ENCODE measurements at places on chromosomes 11 and 22.

DNA sequence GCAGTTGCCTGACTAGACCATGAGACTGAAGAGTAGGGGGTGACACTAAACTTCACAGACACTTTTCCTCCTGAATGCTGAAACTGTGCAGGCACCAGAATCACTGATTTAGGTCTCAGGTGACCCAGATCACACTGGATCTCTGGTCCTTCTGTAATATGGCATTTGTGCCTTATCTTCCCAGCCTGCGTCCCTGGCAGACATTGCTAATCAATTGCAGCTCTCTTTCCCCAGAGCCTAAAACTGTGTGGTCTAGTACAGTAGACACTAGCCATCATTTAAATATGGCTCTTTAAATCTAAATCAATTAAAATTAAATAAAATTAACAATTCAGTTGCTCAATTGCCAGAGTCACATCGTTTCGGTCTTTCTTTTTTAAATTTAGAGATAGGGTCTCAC, 17.8 kb upstream of the MYEOV start:
- no peak for DNase-seq

- DNase-seq, result no peak
Observed at GRCh38 chr11:86672007-86672621, at the start of gene ME3. TSS of gene ME3 (minus strand) at chr11:86672616.

- DNase-seq, result no peak
Observed at GRCh38 chr11:12625438-12626071, 48.7 kb upstream of the TEAD1 start.

GRCh38 chr11:67240576-67241389, 25.5 kb upstream of the GRK2 start:
- DNase-seq, result peak; percentile 23

GRCh38 chr22:20720692-20721408, 53.1 kb upstream of the SERPIND1 start:
- DNase-seq, result no peak

DNA sequence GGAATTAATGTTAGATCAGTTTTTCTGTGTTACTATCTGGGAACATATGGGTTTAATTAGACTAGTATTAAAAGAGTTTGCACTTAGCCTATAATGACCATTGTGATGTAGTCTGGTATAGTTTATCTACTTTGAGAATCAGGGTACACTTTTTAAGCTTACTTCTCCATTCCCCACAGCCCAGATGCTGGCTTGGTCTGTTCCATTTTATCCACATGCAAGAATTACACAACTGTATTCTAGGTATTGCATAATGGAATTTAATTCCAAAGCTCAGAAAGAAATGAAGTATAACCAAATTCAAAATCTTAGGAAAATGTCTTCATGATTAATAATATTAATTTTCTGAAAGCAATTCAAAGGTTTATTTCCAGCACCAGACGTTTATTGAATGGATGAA, 122.2 kb upstream of the PDGFD start:
- DNase-seq, result no peak

- DNase-seq, result no peak
Observed at GRCh38 chr11:11189506-11189905, 163.5 kb downstream of the CSNK2A3 start.

GRCh38 chr11:130076778-130077481, 7.2 kb downstream of the APLP2 start:
- no peak for DNase-seq

- DNase-seq, result no peak
Observed at GRCh38 chr11:34068111-34068510, 16.6 kb downstream of the CAPRIN1 start.

GRCh38 chr22:26066534-26066933, 102.7 kb upstream of the SEZ6L start:
- DNase-seq, result no peak

GRCh38 chr11:15836795-15837194, 519.6 kb downstream of the SOX6 start:
- DNase-seq, result no peak

- DNase-seq, result no peak
Observed at GRCh38 chr11:2702771-2703362, 3.1 kb upstream of the KCNQ1OT1 start.

DNA sequence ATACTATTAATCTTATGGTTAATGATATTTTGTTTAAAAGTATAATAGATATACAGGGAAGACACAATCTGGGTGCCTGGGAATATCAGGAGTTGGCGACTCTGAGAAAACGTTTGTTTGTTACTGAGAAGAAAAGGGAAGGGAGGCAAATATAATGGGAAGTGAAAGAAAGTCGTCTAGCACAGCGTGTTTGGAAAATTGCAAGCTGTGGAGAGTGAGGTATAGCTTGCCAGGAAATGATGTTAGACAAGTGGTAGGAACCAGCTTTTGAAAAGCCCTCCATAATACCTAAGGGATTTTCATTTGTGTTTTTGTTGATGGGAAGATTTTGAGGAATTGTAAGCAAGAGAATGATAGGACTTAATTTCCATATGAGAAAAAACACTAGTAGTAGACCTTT, 322.2 kb downstream of the LUZP2 start:
- DNase-seq, result no peak

DNA sequence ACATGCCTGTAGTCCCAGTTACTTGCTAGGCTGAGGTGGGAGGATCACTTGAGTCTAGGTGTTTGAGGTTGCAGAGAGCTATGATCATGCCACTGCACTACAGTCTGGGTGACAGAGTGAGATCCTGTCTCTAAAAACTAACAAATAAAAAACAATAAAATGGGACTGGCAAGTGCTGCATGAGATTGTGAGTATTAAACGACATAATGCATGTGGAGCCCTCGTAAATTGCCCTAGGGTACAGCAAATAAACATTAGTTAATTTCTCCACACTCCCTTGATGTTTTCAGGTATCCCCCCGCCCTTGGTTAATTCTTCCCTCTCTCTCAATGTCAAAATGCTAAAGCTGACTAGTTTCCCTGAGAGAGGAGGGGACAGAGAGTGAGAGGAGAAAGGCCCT, 4.9 kb upstream of the RHOG start:
- DNase-seq, result no peak

DNA sequence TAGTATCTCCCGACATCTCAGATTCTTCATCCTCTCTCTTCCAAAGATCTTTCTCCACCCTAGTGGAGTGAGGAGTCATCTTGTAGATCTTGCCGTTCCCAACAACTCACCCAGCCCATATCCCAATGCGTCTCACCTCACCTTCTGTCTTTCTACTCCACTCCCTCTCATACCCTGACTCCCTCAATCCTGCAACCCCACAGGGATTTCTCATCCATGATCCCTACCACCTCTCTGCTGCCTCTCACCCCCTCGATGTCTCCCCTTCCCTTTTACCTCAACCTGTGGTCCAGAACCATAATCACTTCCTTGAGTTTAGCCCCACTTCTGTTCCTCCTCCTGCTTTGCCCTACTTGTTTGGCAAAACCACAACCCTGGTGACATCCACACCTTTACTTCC, 41.7 kb downstream of the OTOG start:
- DNase-seq, result no peak

DNA sequence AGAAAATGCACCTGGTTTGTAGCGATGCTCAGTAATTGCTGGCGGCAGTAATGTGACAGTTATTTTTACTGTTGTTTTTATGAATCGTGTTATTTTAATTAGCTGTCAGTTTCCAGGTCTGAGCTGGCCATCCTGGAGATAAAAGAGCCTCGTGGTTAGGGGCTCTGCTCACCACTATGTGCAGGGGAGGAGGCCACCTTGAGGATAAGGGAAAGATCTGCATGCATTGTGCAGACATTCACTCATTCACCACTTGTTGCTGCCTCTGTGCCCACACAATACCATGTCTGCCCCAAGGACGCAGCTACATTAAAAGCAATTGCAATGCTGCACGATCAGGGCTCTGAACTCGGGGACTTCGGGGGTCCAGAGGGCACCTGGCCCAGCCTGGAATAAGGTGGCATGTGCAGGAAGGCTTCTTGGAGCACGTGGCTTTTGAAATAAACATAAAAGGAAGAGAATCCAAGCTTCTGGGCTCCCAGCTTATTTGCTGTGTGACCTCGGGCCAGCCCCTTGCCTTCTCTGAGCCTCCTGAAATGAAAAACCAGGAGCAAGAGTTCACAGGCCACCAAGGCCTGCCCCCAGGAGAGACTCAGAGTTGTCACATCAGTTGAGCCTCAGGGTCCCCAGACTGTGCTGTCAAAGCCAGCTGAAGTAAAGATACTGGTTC, 44.7 kb upstream of the SHISAL1 start:
- no peak for DNase-seq

DNA sequence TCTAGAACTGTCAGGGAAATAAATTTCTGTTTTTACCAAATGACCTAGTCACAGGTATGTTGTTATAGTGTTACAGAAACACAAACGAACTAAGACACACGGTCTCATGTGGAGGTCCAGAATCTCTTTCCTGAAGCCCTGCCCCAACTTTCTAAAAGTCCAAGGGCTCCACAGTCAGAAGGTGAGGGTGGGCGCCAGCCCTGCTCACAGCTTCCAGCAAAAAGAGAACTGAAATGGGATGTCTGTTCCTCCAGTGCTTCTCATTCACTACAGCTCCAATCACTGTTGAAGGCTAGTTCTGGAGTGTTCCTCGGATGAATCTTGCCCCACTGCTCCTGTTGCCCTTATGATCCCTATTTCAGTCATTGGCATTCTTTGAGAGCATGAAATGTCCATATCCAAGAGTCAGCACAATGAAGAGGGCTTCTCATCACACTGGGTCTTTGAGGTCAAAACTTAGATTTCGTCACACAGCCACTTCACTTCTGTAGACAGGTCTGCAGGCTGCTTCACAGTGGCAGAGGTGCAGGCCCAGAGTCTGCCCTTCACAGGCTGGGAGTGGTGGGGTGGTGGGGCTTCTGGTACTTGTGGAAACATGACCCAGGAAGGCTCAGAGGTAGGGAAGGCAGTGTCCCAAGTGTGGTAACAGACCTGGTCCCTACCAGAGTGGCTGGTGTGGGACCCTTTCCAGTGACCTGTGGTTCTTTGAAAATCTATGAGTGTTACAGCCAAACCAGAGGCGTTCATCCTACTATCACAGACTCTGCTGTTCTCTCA, 34.9 kb downstream of the FAM181B start:
- DNase-seq, result no peak

DNA sequence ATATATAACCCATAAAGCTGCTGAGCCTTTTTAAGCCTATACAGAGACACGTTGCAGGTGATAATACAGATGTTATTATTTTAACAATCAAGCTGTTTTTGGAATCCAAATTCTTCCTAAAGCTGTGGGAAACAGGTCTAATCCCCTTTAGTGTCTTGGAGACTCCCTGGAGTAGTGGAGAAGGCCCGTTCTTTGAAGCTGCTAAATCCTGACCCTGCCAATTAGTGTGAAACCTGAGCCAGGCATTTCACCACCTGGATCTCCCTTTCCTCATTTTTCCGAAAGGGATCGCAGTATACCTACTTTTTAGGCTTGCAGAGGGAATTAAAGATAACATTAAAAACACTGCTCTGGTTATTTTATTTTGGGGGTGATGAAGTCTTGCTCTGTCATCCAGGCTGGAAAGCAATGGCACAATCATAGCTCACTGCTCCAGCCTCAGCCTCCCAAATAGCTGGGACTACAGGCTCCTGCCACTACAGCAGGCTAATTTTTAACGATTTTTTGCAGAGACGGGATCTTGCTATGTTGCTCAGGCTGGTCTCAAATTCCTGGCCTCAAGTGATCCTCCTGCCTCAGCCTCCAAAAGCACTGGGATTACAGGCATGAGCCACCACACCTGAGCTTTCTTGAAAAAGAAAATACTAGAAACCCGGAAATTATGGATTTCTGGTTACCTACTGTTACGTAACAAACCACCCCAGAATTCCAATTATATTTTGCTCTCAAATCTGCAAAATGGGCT, 1.7 kb upstream of the EIF4ENIF1 start:
- no peak for DNase-seq

DNA sequence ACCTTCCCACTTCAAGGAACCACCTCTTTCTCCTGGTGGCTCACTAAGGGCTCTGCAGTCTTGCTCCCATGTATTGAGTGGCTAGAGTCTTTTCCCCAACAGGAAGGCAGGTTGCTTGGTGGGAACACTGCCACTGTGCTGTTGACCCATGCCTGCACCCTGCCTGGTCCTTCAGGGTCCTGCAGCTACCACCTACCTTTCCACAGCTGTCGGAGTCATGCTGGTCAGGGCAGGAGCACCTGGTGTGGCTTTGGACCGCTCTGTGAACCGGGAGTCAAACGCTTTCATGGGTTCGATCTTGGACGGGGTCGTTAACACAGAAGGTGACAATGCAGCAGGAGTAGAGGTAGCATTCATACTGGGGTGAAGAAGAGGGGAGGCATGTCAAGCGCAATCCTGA, 56.1 kb downstream of the HIRA start:
- no peak for DNase-seq

- no peak for DNase-seq
Observed at GRCh38 chr11:30513087-30513486, 73.1 kb downstream of the MPPED2 start.

GRCh38 chr11:114684636-114685035, 6.3 kb downstream of the NXPE2 start:
- no peak for DNase-seq

DNA sequence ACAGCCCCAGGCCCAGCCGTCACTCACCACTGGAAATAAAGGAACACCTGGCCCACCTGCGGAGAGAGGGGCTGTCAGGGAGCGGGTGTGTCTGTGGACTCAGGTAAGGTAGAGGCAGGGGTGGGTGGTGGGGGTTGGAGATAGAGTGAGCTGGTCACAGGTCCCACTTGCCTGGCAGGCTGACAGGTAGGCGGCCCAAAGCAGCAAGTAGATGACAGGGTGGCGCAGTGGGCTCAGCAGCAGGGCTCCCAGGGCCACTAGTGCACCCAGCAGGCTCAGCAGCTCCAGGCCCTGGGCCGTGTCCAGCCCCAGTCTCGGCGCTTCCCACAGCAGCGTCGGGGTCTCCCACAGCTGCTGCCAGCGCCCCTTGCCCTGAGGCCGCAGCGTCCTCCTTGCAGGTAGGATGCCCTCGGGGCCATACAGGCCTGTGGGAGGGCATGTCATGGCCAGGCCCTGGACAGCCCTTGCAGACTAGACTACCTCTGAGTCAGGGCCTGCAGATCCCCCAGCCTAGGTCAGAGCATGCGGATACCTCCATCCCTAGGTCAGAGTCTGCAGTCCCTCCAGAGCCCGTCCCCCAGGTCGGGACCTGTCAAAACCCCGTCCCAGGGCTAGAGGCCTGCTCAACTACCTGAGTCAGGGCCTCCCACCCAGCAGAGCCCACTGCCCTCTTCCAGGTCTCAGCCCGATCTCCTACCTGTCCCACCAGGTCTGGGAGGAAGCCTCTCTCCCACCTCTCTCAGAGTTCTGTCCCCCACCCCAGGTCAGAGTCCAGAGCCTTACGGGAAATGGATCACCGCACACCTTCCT, 686 bp downstream of the LMF2 start:
- DNase-seq, result no peak

DNA sequence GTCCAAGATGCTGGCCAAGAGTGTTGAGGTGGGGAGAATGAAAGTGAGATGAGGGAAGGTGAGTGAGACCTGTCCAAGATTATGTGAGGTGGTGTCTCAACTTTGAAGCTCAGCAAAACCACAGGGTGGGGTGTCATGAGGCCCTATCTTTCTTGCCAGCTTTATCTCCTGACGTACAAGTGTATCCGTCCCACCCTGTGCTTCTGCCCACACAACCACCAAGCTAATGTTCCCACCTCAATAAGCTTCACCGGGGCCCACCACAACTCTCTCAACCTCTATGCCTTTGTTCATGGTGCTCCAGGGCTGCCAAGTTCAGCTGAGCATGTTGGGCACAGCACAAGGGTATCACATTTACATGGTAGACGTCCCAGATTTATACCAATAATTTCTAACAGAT, 7.1 kb upstream of the TPST2 start:
- no peak for DNase-seq
